ENCODE measurements at places on chromosomes 5 and 9.

GRCh38 chr9:89864257-89864656 is 259.4 kb downstream of the GADD45G start:
- DNase-seq: no peak

DNA sequence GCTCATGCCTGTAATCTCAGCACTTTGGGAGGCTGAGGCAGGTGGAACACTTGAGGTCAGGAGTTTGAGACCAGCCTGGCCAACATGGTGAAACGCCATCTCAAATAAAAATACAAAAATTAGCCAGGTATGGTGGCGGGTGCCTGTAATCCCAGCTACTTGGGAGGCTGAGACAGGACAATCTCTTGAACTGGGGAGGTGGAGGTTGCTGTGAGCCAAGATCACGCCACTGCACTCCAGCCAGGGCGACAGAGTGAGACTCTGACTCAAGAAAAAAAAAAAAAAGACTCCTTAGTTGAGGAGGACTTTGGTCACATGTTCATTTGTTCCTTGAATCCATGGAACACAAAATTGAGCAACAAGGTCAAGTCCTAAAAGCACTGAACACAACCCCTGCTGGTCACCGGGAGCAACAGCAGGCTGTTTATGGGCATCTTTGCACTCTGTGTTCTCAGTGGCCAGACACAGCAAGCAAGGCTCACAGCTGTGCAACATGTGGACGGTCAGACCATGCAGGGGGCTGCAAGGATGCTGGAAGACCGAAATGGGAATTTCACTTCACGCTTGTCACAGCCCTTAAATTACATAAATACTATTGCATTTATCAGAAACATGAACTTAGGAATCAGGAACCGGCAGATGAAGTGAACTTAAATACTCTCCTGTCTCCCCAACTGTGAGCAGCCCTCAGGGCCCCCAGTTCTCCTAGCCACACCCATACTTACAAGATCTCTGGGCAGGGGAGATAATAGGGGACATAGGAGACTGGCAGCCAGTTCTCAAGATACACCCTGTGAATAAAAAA is 2.8 kb downstream of the GBGT1 start:
- DNase-seq: no peak

DNA sequence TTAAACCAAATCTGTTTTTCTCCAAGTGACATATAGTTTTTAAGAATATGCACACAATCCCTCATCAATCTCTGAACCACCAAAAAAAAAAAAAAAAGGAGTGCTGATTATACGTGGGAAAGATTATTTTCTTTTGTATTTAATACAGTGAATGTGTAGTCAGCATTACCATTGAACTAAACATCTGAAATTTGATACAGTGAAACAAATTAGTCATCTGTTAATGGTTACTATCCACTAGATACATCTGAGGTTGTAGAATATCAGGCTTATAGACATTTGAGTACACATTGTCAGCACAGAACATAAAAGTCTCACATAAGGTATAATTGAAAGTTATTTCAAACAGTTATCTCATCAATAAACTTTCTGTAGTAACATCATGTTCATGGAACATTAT is 87.0 kb downstream of the SLF1 start:
- no peak for DNase-seq

DNA sequence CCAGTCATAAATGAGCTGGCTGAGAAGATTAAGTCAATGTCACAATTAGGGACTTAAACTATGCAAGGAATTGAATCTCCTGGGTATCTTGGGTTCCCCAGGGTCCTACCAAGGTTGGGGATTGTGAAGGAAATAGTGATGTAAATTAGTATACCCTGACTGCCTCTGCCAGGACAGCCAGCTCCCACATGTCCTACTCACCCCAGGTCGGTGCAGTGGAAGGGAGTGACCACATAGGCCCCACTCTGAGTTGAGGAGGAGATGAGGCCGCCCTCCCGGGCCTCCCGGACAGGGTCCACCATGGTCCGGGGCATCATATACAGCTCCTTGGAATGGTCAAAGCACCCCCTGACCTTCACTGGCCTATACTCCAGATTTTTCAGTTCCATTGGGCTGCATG is 2.7 kb downstream of the SURF1 start:
- no peak for DNase-seq

DNA sequence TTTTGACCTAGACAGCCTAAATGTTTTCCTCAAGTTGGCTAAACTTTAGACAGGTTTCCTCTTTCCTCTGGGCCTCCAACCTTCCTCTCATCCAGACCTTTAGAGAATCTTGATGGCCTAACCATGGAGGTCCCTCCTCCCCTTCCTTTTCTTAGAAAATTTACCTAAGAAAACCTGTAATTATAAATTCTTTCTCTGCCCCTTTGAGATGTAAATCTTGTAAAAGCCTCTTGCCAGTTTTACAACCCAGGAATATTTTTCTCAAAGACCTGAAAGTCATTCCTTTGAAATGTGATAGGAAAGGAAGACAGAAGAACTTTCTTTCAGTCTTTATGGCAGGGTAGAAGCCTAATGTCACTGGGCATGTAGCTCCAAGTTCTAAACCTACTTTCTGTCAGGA is 1752.6 kb upstream of the C9orf72 start:
- no peak for DNase-seq

DNA sequence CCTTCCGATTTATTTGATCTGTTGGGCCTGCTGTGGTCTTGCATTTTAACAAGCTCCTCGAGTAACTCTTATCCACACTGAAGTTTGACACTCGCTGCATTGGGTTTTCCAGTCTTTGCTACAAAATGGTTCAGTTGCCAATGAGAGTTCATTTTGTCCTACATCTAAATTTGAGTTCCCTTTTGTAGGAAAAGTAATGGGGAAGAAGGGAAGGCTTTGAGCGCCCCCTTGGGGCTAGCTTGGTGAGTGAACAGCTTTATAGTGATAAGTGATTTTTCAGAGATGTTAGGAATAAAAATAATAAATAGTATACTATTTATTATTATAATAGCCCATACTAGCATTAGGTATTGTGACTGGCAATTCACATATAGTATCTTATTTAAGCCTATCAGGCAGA is 89.9 kb upstream of the GNAQ start:
- DNase-seq: no peak

DNA sequence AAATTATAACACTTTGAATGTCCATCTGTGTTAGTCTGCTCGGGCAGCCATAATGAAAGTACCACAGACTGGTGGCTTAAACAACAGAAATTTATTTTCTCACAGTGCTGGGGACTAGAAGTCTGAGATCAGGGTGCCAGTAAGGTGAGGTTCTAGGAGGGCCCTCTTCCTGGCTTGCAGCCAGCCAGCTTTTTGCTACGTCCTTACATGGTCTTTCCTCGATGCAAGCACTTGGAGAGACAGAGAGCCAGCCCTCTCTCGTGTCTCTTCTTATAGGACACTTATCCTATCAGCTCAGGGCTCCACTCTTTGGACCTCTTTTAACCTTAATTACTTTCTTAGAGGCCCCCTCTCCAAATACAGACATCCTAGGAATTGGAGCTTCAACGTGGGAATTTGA is 351.8 kb downstream of the SPOCK1 start:
- DNase-seq: no peak

DNA sequence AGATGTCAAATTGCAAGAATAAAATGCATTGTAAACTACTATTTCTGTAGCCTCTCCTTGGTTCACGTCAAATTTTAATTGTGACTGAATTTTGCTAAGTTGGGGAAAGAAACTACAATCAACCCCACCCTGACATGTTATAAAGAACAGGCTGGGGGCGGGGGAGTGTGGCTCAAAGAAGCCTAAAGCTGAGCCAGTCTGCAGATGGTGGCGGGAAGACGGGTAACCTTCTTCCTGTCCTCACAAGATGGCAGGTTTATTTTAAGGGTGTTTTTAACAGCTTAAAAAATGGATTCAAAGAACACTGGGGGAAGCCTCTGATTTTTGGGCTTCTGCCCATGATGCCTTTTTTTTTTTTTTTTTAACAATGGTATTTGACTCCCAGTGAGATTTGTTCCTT is 68.5 kb upstream of the MELK start:
- no peak for DNase-seq

DNA sequence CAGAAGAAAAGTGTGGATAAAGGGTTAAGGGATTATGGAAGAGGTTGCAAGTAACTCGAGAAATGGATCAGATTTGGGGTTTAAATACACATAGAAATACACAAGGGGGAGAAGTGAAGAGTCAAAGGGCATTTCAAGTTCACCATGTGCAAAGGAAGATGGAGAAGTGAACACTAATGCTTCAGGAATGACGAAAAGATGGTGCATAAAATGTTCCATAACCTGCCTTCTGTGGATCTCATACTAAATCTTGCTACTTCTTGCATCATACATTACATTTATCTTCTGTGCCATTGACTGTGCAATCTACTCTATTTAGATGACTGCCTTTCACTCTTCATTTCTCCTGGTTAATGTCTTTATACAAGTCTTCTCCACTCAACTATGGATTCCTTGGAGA is 5.7 kb upstream of the SMC2 start:
- DNase-seq: no peak

GRCh38 chr5:14385019-14385418 is 196.6 kb upstream of the OTULINL start:
- no peak for DNase-seq

GRCh38 chr5:10452768-10453331 is 11.2 kb downstream of the ROPN1L start:
- no peak for DNase-seq
